Stimulated activated CD4-positive, alpha-beta T cell treated with anti-CD3 and anti-CD28 coated beads, Interleukin-15, amount 100 ng/mL, for 1 hour (primary cell): ENCODE measurements at places on chromosomes 11 and 22.

GRCh38 chr11:91700854-91701253 lies 523.8 kb upstream of the FAT3 start:
- DNase-seq: no peak

GRCh38 chr11:83006877-83007330 lies 64.8 kb downstream of the RAB30 start:
- DNase-seq: no peak

GRCh38 chr11:9982796-9983579 lies 311.0 kb downstream of the SBF2 start:
- no peak for DNase-seq

GRCh38 chr11:124756753-124757227 lies 4.7 kb upstream of the VSIG2 start:
- no peak for DNase-seq

DNA sequence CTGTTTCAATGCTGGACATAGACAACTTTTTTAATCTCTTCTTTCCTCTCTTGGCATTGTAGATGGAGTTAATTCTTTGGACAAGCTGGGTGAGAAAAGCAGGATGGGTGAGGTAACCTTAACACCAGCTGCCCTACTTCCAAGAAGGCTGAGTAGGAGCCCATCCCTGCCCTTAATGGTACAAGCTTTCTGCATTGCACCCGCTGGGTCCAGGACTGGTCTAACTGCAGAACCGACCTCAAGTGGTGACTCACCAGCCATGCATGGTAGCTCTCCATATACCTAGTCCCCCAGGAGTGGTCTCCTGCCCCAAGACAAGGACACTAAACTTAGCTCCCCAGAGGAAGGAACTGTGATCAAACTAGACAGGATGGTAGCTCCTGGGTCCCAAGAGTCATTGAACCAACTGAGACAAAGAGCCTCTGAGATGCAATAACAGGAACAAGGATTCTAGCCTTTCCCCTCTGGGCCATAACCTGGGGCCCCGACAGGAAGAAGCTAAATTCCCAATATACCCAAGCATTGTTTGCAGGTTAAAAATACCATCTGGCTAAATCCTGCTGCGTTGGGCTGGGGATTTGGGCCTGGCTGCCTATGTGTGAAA lies 32.1 kb downstream of the RPL27A start:
- no peak for DNase-seq
